RWPE1 (cell line): ENCODE measurements at places on chromosomes 12 and 14.

GRCh38 chr12:31627456-31628054 lies 31.9 kb upstream of the ETFBKMT start:
- DNase-seq = no peak

- DNase-seq = peak; percentile 70
Measured at GRCh38 chr12:49296034-49296835, 1.3 kb downstream of the PRPH start.

DNA sequence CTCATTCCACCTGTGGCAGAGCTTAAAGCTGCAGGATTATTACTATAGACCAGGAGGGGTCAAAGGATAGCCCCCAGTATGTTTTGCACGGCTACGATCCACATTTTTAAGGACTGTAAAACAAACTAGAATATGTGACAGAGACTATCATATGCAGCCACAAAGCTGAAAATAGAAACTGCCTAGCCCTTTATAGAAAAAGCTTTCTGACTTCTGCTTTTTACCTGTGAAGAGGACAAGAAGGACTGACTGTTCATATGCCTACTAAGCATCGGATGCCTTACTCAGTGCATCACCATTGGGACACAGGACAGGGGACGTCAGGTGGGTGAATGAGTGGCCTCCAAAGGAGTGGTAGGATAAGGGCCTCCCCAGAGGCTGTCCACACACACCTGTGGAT lies 29.8 kb downstream of the SPTB start:
- no peak for DNase-seq

GRCh38 chr14:87866116-87866515 lies 126.9 kb downstream of the GALC start:
- no peak for DNase-seq

GRCh38 chr12:102833687-102834441 lies 83.2 kb downstream of the PAH start:
- DNase-seq = peak; percentile 8

DNA sequence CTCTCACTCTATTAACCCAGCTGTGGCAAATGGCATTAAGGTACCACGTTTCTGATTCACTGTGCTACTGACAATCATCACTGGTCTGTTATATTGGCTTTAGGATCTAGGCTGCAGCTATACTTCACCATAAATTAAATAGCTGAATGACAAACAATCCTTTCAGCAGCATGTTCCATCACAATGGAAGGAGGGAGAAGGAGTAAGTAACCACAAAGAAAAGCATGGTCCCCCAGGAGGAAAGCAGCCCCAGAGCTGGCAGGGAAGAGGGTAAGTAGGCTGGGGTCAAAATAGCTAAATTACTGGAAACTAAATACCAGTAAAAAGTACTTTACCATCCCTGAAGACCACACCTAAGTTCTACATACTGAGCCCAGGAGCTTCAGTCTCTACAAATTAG lies 2.8 kb downstream of the ARMH4 start:
- DNase-seq = no peak

GRCh38 chr14:50977863-50978528 lies 33.7 kb upstream of the PYGL start:
- DNase-seq = no peak

DNA sequence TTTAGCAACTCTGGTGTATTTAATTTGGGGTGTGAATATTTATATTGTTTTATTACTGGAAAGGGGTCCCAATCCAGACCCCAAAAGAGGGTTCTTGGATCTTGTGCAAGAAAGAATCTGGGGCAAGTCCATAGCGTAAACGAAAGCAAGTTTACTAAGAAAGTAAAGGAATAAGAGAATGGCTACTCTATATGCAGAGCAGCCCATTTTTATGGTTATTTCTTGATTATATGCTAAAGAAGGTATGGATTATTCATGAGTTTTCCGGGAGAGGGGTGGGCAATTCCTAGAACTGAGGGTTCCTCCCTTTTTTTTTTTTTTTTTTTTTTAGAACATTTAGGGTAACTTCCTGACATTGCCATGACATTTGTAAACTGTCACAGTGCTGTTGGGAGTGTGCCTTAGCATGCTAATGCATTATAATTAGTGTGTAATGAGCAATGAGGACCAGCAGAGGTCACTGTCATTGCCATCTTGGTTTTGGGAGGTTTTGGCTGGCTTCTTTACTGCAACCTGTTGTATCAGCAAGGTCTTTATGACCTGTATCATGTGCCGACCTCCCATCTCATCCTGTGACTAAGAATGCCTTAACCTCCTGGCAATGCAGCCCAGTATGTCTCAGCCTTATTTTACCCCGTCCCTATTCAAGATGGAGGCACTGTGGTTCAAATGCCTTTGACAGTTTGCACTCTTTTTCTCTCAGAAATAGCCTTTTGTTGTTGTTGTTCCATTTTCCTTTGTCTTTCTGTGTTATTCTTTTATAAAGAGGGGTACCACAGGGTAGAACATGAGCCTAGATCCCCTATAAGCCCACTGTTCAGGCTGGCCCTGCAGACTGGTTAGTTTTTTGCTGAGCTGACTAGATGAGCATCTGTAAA lies 75.5 kb upstream of the DCD start:
- DNase-seq = no peak

- DNase-seq = no peak
Measured at GRCh38 chr14:55851301-55851700, 266.9 kb upstream of the PELI2 start.

DNA sequence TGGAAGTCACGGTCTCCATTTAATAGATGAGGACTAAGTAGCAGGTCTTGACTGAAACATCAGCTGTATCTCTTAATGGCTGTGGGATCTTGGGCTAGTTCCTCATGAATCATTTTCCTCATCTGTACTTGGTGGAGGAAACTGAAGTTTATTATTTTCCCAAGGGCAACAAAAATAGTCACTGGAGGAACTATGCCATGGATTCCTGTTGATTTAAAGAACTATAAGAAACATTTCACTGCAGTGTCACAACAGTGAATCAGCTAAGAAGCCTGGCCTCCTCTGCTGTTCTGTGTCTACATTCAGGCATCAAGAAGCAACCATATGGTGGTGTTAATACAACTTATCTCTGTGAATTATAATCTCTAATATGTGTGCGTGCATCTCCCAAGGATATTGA lies 200.5 kb downstream of the STXBP6 start:
- DNase-seq = no peak

DNA sequence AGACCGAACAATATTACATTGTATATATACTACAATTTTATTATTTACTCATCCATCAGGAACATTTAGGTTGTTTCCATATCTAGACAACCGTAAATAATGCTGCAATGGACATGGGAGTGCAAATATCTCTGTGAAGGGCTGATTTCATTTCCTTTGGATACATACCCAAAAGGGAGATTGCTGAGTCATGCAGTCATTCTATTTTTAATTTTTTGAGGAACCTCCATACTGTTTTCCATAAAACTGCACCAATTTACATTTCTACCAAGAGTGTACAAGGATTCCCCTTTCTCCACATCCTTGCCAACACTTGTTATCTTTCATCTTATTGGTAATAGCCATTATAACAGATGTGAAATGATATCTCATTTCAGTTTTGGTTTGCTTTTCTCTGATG lies 84.7 kb downstream of the SLC41A2 start:
- no peak for DNase-seq

DNA sequence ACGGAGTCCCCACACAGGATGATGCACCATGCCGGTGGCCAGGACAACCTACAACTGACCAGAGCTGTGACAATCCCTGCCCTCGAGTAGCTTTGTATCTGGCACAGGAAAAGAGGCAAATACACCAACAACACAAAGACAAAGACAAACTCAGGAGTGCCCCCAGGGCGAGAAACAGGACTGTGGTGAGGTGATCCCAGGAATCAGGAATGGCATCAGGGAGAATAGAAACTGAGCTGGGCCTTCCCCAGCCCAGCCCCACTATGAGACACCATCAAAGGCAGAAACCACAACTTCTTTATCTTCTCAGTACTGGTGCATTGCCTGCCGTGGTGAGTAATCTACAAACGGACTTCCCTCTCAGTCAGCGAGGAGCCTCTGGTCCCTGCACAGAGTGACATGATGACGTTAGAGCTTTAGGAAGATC lies 157.7 kb downstream of the TTC7B start:
- no peak for DNase-seq

DNA sequence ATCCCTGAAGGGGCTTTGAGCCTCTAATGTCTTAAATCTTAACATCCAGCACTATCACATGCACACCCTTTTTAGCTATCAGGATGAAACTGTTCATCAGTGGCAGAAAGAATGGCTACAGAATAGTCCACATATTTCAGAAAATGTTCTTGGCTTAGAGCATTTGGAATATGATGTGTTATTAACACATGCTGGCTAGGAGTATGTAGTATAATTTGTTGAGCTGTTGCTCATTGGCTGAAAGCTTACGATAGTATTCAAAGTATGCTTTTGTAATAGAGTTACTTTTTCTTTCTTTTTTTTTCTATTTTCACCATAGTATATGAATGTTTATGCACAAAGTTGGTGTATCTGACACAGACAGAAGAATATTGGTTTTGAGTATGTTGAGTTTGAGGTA lies 55.1 kb downstream of the MNAT1 start:
- no peak for DNase-seq

DNA sequence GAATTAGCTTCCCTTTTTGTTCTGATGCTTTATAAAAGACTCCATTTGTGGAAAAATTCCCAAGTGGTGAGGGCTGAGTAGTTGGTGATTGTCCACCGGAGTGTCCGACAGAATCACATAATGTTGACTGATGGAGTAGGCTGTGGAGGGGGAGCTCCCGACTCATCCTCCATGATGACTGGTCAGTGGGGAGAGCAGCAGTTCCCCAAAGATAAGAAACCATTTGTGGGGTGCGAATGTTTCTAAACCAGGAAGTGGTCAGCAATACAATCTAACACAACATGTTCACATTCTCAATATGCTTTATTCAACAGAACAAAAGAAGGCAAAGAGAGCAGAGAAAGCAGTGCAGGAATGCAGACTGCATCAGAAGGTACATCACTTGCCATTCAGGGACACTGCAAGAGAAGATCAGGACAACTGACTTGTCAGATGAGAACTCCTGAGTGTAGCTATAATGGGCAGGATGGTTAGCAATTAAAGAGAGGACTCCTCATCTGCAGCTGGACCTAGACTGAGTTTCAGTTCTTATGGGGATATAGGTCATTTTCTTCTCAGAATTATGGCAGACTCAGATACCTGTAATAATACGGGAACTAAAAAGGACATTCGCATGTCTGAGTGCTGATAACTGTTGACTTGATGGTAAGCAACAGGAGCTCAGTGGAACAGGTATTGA lies 5.4 kb downstream of the KRT6B start:
- DNase-seq = no peak

DNA sequence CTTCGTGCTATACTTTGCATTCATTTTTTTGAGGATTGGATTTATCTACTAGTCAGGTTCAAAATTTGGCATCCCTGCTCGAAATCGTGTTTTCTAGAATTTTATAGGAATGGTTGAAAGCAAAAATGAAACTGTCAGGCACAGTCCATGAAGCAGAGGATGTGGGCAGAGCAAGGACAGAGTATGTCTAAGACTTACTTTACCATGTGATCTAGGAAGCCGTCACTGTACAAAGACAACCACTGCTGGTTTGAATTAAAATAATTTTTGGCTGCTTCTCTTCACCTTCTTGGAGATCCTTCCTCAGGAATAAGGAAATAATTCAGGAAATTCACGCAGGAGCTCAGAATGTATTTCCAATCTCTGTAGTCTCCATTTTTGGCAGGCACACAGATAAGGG lies 31.6 kb upstream of the SGPP1 start:
- DNase-seq = no peak

- DNase-seq = peak; percentile 84
Measured at GRCh38 chr12:55717011-55718007, 1.5 kb downstream of the BLOC1S1 start.

GRCh38 chr14:63203618-63204406 lies 431 bp upstream of the RHOJ start:
- peak; percentile 29 for DNase-seq

DNA sequence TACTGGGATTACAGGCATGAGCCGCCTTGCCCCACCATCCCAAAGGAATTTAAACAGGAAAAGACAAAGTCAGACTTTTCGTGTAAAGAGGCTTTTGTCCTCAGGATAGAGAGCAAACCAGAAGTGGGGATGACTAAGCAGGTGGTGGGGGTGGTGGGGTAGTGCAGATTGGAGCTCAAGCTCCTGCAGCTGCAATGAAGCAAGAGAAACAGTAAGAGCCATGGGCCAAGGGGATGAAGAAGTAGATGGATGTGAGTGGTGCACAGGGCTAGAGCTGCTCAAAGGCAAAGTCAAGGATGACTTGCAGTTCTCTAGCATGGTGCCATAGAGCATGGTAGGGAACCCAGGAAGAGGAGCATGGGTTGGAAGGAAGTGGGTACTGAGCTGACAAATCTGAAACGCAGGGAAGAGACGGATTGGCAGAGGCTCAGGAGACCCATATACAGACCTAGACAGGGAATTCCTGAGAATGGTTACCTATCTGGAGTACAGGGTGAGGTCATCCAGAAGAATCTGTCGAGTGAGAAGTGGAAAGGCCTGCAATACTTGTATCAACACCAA lies 11.4 kb upstream of the RNF34 start:
- peak; percentile 61 for DNase-seq
